ENCODE measurements at places on chromosomes 7 and 10.

GRCh38 chr10:128484041-128484440 lies 357.8 kb upstream of the MKI67 start:
- no peak for DNase-seq

GRCh38 chr10:11823122-11823988 lies at the start of gene PROSER2:
PROSER2 (plus strand) TSS chr10:11823356; CDS start chr10:11852078, 28,722 bp downstream.
- no peak for DNase-seq

DNA sequence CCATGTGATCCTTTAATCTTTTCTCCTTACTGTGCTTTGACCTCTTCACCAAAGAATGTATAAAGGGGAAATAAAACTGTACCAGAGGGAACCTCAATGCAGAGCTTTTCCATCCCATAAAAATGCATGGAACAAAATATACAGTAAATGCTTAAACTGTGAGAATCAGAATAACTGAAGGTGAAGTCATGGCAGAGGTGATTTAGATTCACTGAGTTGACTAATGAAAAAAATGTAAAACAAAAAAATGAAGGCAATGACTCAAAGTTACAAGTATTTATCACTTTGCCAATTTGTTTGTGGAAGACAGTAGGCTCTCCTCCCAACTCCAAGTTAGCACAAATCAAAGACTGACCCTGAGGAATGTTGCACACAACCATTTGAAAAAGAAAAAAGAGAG lies 1331.6 kb upstream of the SORCS1 start:
- DNase-seq, result no peak

DNA sequence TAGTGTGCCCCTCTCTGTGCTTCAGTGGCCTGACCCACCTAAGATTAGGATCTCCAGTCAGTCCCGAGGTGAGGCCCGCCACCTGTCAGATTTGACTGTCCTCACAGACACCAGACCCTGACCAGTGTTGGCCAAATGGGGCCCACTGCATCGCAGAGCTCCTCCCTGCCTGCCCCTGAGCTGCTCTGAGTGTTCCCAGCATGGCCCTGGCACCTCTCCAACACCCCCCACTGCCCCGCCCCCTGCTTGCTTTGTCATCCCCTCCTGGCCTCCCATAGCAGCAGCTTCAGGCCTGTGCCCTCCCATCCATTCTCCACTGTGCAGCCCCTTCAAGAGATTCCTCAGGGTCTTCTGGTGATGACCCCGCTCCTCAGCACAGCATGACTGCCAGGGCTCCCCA lies 67.6 kb downstream of the C10orf120 start:
- no peak for DNase-seq

Measured in hematopoietic multipotent progenitor cell treated with erythropoietin and hydrocortisone succinate and interleukin-3 and kit ligand, for 17 days (in vitro differentiated cells).